ENCODE measurements at places on chromosomes 5 and 9. TPM values are rescaled to one million over a fixed set of nuclear protein-coding genes. Genes with fewer than 3 reads are reported as not detected.
A peak's percentile ranks its signal among the peaks of the same experiment; 100 is the strongest.

SLC4A9 gene
- not detected for total RNA-seq

CENPK gene
- 118 TPM for total RNA-seq

AMBP gene
- 0.55 TPM for total RNA-seq

RNF183 gene
- total RNA-seq = not detected

SEMA5A gene
- not detected for total RNA-seq

ERMP1 gene
- 8.8 TPM for total RNA-seq

OR1J2 gene
- total RNA-seq = not detected

CTXN3 gene
- not detected for total RNA-seq

PCDHA9 gene
- 0.02 TPM for total RNA-seq

MUSK gene
- total RNA-seq = 14.1 TPM

TMEM252 gene
- total RNA-seq = 1.5 TPM

HINT2 gene
- total RNA-seq = 28.2 TPM

RNF224 gene
- total RNA-seq = not detected

C9orf78 gene
- 74.1 TPM for total RNA-seq

GRCh38 chr5:10977011-10977410 is 216.0 kb upstream of the DAP start:
- no peak for DNase-seq

DNA sequence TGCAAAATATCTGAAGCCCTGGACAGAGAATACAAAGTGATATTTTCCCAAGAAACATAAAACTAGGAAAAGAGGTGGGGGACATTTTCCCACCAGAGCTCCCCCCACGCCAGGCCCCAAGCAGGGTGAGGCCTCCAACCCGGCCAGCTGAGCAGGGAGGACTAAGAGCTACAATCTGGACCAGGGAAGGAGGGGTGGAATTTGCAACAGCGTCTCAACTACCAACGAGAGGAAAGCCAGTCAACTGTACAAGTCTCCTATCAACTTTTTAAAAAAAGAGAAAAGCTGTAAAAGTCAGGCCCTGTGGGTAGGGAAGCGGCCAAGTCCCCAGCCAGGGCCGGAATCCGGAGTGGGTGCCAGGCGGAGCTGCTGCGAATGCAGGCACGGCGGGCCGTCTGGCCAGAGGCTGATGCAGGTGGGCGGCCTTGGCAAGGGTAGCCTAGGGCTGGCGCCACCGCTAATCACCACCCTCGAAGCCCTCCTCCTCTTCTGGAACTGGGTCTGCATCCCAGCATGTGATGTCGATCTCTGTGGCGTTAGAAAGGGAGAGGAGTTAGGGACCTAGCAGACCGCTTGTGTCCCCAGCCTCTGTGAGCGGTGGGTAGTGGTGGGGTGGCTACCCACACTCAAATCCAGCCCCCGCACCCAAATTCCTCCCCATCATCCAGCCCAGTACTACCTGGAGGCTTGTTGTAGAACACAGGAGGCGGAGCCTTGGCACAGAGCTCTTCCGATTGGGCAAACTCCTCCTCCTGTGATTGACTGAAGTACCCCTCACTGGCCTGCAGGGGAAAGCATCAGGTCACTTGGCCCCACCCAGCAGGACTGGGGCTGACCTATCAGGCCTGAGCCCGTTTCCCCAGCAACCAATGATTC is 10.6 kb downstream of the PRR7 start:
- DNase-seq = peak; percentile 92

- no peak for DNase-seq
Observed at GRCh38 chr9:90555351-90556057, 87.1 kb downstream of the DIRAS2 start.

DNA sequence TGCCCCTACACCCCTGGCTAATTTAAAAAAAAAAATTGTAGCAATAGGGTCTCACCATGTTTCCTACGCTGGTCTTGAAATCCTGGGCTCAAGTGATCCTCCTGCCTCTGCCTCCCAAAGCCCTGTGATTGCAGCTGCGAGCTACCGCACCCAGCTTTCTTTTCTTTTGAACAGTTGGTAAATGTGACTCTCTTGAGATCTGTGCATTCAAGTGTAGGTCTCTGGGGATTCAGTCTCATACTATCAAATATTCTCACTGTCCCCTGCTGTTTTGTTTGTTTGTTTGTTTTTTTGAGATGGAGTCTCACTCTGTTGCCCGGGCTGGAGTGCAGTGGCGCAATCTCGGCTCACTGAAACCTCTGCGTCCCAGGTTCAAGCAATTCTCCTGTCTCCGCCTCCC is 42.3 kb upstream of the CXXC5 start:
- no peak for DNase-seq

GRCh38 chr5:125085797-125086505 is 339.5 kb upstream of the ZNF608 start:
- no peak for DNase-seq

DNA sequence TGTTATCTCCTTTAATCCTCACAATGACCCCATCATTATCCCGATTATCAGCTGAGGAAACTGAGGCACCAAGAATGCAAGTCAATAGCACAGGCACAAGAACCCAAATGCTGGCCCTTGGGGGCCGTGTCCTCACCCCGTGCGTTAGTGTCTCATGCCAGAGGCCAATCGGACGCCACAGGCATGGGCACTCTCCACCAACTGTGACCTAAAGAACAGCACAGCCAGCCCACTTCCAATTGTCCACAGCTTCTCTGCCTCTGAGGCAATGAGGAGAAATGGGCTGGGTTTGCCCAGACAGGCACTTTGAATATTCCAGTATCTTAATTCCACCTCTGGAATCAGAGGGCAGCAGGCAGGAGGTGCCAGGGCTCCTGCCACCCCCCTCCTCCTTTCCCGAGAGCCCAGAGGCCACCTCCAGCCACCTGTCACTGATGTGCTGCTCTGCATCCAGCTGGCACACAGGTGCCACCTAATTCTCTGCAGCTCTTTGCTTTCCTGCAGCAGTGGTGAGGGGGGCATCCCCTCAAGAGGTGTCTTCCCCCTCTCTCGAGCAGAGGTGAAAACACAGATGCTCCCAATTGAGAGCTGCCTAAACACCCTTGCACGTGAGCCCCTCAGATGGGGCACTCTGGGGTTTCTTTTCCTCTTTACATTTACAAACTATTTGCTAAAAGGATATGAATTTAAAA is 107.5 kb downstream of the ROR2 start:
- no peak for DNase-seq

DNA sequence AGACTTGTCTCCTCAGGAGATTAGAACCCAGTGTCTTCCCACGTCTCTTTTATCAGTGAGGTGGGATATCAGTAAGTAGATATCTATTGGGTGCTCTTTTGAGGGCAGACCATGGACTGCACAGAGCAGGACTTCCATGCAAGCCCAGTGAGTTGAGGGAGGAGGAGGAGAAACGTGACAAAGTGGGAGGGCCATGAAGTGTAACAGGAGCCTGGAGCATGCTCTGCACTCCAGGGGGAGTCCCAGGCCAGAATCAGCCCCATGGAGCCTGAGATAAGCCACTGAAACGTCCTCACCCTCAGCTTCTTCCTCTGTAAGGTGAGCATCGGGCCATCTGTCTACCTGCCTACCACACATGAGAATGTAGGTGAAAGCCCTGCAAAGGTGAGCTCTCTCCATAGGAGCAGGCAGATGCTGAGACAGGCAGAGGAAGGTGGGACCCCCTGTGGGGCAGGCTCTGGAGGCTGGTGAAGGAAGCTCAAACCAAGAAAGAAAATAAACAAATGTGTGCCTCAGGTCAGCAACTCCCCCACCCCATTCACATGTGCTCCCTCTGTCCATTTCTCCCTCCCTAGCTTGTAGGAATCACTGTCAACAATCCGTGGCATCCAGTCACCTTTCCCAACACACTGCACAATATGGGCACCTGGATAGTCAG is 87.4 kb downstream of the NRG2 start:
- DNase-seq = no peak

DNA sequence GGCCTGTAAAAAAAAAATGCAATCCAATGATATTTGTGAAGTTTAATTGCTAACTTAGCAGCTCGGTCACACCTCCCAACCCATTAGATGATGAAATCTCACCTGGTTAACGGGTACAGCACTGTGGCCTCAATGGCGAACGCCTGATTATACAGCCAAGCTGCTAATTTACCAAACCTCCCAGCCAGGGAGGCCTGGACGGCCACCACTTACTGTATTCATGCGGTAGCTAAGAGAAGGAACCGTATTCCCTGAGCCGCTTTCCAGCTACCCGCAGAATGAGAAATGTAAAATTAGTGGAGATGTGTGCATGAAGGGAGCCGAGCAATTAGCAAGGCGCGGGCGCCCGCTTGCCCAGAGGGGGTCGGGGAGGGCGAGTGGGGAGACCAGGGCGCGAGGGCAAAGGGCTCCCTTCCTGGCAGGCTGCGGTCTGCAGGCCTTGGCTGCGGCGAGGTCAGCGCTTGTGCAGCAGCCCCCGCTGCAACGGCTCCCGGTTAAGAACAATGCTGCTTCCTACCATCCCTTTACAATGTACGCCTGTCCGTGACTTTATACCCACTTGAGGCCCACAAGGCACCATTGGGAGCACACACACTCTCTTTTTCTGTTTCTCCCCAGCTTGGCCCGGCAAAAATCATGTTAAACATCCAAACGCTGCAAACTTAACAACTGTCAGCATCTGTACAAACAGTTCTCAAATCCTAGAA is 70.4 kb upstream of the TBCA start:
- DNase-seq = no peak

DNA sequence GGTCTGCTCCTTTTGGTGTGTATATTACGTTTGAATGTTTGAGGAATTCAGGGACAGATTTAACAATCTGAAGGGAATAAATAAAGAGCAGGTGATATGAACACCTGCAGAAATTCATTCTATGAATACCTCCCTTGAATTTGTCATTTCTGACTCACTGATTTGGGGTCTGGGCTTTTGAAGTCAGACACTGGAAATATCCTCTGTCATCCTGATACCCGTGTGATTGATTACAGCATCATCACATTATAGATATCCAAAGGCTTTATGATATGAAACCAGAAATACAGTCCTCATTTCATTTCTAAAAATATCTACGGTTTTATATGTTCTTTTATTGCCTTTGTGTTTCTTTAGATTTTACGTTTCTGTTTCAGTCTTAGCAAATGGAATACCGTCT is 68.5 kb downstream of the TMEM232 start:
- DNase-seq = no peak

GRCh38 chr9:92206488-92206887 is 87.0 kb downstream of the IARS1 start:
- DNase-seq = no peak

DNA sequence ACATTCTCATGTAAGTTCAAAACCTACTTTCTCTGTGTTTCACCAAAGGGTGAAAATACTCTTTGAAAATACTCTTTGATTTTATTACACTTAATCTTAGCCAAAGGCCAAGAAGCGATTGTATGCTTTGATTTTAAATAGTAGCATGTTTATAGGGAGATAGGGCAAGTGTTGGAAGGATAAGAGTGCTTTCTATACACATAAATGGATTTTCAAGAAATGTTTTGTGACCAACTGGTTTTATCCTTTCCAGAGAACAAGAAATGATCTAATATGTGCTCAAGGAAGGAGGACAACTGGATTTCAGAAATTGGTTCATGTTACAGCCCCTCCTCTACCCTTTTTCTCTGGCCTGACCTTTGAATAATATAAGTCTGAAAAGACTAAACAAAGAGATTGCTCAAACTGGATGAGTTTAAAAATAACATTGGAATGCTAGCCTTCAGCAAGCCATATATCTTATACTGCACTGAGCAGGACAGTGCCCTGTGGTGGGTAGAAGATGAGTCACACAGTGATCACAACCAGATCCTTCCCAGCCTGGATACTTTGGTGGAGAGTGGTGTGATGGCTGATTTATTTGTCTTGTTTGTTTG is 13.1 kb downstream of the PALM2AKAP2 start:
- DNase-seq = peak; percentile 62

- DNase-seq = no peak
Observed at GRCh38 chr5:125883223-125883622, 540.0 kb upstream of the GRAMD2B start.

- no peak for DNase-seq
Observed at GRCh38 chr5:64765804-64766504, 2.5 kb downstream of the SREK1IP1 start.

DNA sequence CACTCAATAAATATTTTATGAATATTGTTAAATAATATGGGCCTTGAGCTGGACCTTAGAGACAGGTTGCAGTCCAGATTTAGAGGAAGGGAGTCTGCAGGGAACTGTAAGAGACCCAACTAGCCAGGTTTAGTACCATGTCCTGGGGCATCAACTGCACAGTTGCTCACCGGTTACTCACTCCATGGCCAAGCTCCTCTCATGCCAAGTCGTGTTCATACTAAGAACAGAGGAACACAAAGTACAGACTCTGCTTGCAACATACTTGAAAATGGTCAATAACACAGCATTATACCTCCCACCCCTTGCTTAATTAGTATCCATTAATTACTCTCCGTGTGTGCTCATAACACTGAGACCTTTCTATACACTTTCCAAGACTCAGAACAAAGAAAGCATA is 317.6 kb upstream of the PIK3R1 start:
- DNase-seq = no peak

- no peak for DNase-seq
Observed at GRCh38 chr5:133742431-133742988, 130.2 kb upstream of the FSTL4 start.

DNA sequence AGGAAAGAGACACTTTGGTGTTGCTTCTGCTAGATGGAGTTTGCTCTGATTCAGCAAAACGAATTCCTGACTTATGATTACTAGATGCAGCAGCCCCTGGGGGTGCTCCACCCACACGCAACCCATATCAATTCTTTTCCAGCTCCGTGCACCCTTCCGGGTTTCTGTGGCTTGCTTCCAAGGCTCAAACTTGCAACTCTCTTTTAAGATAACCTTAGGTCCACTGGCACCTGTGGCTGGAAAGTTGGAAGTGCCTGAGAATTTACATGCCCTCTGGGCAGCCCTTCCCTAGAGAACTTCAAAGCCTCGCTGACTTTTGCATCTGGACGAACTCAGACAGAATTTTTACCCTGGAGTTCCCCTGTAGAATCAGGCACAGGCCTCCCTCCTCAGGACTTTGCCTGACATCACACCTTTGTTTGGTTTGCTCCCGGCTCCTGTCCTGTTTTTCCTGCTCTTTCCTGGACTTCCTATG is 224.9 kb downstream of the SNX18 start:
- no peak for DNase-seq

DNA sequence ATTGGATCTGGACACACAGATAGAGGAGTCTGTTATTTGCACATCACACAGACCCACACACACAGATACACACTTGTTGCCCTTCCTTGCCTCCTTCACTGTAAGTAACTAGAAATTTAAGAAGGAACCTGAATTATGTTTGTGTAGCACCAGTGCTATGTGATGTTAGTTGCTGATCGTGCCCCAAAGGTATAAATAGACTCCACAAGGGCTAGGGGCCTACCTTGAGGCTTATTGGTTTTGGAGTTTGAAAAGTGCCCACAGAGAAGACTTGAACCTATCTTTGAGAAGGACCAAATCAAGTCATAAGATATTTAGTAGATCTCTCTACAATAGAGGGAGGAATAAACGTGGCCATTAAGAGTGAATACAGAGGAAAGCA is 8.8 kb upstream of the TGFBI start:
- no peak for DNase-seq

GRCh38 chr5:113340537-113340936 is 94.3 kb downstream of the TSSK1B start:
- no peak for DNase-seq

GRCh38 chr5:40682154-40683017 is 2.7 kb downstream of the PTGER4 start:
- no peak for DNase-seq

All from SJCRH30 (cell line).